ENCODE measurements at places on chromosomes 12 and 14. TPM values are rescaled to one million over a fixed set of nuclear protein-coding genes. Genes with fewer than 3 reads are reported as not detected.

- no peak for DNase-seq
These were observed 96.6 kb downstream of the ZFP36L1 start for GRCh38 chr14:68696266-68696665.

RGS6 gene
- total RNA-seq = not detected

ABCC9 gene
- total RNA-seq = not detected

HRK gene
- not detected for total RNA-seq

TPCN1 gene
- 13.5 TPM for total RNA-seq

DNA sequence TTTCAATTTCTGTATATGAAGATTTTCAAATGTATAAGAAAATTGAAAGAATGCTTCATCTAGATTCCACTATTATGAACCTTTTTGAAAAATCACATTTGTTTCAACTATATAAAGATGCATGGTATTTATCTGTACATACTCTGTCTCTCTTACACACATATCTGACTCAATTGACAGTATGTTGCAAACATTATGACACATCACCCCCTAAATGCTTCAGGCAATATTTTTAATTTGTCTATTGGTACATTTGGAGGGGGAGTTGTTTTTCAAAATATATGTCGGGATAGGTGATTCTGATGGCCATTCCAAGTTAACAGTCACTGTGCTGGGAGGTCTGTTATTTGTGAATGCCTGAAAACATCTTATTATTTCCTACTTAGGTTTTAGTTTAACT, 14.4 kb downstream of the PCNX1 start:
- no peak for DNase-seq

- DNase-seq = no peak
These were observed 75.3 kb downstream of the RCOR1 start for GRCh38 chr14:102667703-102668102.

NTS gene
- total RNA-seq = not detected

DNA sequence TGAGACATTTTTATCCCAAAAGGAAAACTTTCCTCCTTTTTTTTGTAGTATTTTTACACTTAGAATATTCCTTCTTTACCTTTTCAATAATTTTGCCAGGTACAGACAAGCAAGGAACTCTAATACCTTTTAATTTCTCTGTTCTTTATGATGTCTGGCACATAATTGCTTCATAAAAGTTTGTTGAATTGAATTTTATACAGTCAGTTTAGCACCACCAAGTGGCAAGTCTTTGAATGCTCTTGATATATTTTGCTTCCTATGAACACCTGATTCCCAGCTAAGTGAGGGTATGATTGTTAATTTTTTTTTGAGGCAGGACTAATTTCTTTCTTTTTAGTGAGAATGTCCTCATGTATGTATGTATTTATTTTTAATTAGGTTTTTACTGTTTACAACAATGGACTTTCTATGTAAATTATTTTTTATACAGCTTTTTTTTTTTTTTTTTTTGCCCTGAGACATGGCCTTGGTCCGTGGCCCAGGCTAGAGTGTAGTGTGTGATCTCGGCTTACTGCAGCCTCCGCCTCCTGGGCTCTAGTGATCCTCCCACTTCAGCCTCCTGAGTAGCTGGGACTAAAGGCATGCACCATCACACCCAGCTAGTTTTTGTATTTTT, 6.9 kb downstream of the TBC1D15 start:
- DNase-seq = peak; percentile 47

DNA sequence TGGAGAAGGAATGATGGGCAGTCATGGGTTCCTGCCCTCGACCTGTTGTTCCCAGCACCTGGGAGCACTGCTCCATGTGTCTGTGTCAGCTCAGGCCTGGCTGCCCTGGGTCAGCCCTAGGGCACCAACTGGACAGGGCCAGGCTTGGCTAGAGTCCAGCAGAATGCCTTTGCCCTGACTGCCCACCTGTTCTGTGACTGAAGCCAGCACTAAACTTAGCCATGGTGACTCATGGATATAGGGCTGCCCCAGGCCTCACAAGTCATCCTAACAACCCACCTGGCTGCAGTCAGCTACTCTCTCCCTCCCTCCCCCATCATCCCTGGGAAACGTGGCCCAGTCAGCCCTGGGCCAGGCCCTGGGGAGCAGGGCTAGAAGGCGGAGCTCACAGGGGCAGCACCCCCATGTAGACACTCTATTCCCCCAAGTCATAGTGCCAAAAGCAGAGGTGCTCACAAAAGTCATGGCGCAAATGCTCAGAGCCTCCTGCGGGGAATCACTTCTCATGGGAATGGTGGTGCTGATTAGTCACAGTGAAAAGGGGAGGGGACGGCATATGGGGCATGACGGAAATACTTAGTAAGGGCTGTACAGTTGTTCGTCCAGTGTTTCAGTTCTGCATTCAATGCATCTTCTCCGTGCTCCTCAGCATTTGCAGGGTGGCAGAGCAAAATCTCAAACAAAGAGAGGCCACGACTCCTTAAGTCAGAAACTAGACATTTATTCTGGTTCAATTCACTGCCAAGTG, 52.0 kb upstream of the NTF3 start:
- DNase-seq = peak; percentile 88

CLEC4C gene
- not detected for total RNA-seq

DNA sequence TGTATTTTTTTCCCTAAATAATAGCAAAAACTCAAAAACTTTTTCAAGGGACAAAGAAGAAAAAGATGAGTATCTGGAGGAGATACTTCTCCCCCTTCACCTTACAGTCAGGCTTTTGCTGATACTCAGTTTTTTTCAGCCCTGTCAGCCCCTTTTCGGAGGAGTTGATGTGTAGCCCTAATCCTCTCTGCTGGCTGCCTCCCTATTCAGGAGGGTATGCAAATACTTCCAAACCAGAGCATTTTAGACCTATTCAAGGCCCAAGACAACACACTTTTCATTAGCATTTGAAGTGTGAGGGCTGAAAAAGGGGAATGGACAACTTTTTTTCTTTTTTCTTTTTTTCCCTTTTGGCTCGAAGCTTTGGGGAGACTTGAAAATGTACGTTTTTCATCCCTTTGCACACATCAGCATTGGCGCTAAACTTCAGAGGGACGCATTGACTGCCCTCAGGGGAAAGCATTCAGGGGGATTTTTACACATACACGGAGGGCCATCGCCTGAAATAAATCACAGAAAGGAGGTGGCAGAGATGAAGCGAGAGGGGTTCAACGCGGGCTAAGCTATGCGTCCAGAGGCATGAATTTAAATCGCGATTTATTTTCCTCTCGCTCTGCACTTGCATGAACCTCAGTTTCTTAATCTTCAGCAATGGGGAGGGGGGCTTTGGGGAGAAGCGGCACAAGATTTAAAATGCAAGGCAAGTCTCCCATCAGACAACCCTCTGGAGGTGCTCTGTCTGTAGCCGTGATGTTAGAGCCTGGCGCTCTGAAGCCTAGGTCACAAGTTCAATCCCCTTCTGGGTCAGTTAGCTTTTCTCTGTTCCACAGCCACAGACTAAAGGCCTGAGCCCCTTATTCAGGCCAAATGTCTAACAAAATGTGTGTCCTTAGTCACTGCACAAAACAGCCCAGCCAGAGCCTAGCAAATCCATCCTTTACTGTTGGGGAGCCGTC, 86.3 kb downstream of the ASCL1 start:
- DNase-seq = no peak

- no peak for DNase-seq
These were observed 131.4 kb downstream of the NDUFA12 start for GRCh38 chr12:94872007-94872653.

- DNase-seq = peak; percentile 66
These were observed 39.7 kb downstream of the PSMA6 start for GRCh38 chr14:35331605-35332516.

DRAM1 gene
- total RNA-seq = 22.8 TPM

LRTM2 gene
- not detected for total RNA-seq

DNA sequence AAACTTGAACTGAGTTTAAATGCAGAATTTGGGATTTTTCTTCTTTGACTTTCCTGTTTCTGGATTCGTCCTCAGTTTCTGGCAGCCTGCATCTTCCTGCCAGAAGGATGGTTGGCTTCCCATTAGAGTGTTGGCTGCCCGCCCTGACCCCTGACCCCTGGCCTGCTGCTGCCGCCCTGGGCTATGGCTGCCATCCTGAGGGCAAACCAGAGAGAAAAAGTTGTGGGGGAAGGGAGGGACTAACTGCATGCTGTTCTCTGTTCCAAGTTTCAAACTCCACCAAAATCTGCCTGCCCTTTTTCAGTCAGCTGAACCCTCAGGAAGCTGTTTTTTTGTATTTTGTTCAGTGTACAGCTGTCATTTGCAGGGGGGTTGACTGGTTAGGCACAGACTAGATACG, 48.4 kb downstream of the FNTB start:
- DNase-seq = peak; percentile 36

IGF1 gene
- total RNA-seq = not detected

DNA sequence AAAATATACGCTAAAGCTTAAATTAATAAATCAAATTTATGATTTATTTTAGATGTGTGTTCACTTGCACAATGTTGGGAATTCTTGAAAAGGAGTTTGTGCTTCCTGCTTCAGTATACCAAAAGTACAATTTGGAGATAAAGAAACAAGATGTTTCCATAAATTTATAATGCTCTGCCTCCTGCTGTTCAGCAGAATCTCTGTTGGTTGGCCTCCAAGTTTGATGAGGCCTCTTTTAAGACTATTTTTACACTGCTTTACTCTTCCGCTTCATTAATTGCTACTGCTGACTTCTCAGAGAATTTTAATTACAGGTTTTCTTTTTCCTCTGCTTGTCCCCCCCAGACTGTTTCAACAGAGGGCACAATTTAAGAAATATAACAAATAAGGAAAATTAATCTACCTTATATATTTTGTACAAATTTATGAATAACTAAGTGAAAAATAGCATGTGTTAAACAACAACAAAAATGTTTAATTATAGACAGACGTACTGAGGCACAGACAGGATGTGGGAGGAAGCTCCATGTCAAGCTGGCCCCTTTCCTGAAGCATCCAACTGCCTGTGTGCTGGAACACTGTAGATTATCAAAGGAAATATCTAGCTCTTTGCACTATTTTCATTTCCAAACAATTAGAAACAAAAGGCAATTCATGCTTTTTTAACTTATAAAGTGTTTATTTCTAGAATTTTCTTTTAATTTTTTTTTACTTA, 83.9 kb downstream of the PIK3C2G start:
- DNase-seq = peak; percentile 17

- DNase-seq = no peak
These were observed 5.3 kb downstream of the ACIN1 start for GRCh38 chr14:23089498-23090253.

SERPINA10 gene
- total RNA-seq = not detected

NRIP2 gene
- total RNA-seq = not detected

- DNase-seq = peak; percentile 12
These were observed 2.6 kb downstream of the ACSS3 start for GRCh38 chr12:81080431-81080983.

DNA sequence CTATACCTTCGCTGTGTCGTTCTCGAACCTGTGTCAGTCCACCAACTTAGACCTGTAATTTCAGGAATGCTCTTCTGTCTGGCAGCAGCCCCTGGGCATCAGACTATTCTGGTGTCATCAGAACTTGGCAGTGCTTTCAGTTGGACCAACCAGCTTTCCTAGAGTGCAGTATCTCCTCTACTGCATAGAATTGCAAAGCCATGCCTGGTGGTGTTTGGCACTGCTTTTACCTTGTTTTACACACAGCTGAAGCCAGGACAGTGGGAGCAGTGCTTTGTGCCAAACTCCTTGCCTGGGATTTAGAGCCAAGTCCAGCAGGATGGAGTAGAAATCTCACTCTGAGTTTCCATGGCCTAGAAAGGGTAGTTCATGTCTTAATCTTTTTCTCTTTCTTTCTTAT, 1.5 kb downstream of the FLVCR2 start:
- no peak for DNase-seq

DNA sequence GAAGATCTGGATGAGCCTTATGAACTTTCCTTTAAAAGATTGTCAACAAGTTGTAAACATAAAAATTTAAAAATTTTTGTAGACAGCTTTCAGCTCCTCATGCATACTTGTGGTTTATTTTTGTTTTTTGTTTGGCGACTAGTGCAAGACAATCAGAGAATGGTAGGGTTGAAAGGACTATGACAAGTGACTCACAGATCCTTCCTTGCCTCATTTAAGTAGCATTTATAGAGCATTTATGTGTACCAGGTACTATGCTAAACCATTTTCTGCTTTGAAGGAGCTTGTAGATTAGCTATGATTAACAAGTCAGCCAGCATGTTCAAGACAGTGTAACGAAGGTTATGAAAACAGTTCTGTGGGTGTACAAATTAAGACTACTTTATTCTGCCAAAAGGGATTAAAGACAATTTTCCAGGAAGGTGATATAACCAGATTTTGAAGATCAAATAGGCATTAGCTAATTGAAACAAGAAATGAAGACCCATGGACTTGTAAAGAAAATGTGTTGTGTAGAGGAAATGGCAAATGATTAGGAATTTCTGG, 122.0 kb downstream of the PCNX1 start:
- DNase-seq = peak; percentile 50

ZNF605 gene
- 6.4 TPM for total RNA-seq

DNA sequence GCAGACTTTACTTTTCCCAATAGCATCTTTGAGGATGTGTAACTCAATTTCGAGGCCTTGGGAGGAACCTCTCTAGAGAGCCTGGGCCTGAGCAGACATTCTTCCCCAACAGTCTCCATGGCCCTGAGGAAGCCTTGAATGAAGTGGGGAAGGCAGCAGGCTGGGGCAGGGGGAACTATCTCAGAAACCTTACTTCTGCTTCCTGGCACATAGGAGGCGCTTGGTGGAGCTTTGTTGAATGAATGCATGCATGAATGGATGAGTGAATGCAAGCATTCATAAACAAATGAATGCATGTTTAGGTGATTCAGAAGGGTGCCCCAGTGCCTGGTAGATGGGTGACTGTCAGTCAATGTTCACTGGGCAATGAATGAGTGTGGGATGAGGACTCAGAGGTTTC, 58.3 kb downstream of the GALNT16 start:
- peak; percentile 36 for DNase-seq

GRCh38 chr14:31084385-31084784, 58.2 kb upstream of the STRN3 start:
- no peak for DNase-seq

GRCh38 chr12:68611094-68611805, 551 bp downstream of the RAP1B start:
- peak; percentile 63 for DNase-seq

MSRB3 gene
- 26.0 TPM for total RNA-seq

DNA sequence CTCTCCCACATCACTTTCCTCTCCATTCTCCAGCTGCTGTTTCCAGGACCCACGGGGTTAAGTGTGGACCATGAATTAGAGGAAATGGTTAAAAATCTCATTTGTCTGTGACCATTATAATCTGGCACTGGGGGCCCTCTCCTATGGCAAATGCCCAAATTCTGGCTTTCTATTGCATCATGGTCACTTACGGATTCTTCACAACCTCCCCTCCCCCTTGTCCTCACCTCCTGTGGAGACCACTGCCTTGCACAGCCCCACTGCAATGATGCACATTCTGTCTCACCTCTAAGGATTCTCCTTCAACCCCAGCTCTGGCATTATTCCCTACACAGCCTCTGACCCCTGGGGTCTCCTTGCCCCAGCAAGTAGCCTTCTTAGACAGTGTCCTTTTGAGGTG, 18.9 kb downstream of the BCAT1 start:
- DNase-seq = no peak

TMEM132C gene
- total RNA-seq = not detected

- peak; percentile 45 for DNase-seq
These were observed 279.3 kb upstream of the DDHD1 start for GRCh38 chr14:53432378-53432802.

GRCh38 chr14:21264025-21264801, 5.0 kb downstream of the HNRNPC start:
- DNase-seq = peak; percentile 86
